ENCODE measurements at places on chromosomes 2 and 18. TPM values are rescaled to one million over a fixed set of nuclear protein-coding genes. Genes with fewer than 3 reads are reported as not detected.

Gene PDE11A
- 0.62 TPM for total RNA-seq

Gene FAM110C
- total RNA-seq: 0.71 TPM

Gene TWIST2
- 13.6 TPM for total RNA-seq

Gene ITGB6
- total RNA-seq: 37.7 TPM

Gene CPSF3
- 35.1 TPM for total RNA-seq

Gene RBFA
- 26.1 TPM for total RNA-seq

Gene RAB17
- total RNA-seq: 0.93 TPM

Gene ARHGEF33
- 0.71 TPM for total RNA-seq

Gene MEIS1
- total RNA-seq: 14.5 TPM

Gene TMEM169
- total RNA-seq: 2.8 TPM

Gene RUFY4
- total RNA-seq: 0.27 TPM

DNA sequence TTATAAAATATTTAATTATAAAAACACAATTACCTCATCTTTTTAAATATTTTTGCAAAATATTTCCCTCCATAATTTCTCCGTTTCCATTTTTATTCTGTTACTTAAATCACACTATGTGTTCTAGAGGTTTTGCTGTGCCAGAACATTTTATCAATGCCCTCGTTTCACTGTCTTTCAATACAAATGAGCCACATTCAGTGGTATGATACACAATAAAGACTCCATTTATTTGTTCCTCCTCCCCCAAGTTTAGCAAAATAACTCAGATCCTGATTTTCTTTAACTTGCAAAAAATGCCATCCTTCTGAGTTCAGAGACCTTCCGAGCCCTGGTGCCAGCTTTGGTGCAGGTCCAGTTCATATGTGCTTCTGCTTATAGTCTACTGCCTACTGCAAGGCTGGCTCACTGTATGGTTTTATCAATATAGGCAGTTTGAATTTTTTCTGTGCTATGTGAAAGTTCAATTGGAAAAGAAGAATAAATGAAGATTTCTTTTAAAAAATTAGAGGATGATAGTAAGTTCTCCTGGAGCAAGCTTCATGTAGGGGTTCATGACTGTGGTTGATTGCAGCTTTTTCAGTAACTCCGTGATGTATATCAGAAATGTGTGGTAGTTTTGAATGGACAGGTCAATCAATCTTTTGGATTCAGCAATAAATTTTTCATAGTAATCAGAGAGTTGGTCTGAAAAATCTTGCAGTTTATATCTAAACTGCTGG lies 42.5 kb downstream of the APOB start:
- DNase-seq: peak; percentile 24

- DNase-seq: no peak
Measured at GRCh38 chr2:196368546-196369225, 197.3 kb upstream of the STK17B start.

DNA sequence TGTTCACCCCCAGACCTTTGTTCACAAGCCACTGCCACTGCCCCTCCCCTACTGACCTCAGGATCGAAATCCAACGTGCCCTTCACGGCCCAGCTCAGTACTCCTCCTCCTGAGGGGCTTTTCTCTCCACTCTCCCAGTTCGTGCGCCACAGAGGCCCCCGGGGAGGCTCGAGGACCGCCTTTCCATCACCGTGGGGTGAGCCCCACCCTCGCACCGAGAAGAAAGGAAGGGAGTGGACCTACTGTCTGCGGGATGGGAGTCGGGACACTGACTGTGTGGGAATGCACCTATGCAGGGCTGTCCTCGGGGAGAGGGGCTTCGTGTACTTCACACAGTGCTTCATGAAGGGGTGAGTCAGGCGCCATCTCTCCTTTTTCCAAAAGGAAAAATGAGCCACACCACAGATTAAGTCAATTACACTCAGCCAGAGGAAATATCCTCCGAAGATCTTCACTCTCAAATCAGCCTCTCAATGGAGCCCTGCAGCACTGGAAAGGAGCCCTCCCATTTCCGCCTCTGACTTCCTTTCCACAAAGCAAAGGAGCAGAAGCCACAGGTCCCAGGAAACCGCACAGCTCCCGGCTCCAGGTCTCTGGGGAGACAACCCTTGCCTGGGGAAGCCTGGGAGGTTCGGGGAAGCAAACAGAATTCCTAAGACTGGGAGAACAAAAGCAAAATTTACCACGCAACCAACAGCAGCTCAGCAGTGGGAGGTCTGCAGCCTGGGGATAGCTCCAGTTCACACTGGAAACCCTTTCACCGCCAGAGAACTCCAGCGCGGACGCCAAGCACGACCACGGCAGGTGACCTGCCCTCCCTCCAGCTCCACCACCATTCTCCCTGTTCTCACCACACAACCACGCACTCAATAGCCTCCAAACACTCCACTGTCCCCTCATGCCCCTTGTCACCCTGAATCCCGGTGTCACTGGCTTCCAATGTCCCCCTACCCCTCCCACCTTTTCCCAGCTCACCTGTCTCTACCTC lies 21.6 kb downstream of the ADCY3 start:
- peak; percentile 30 for DNase-seq

- no peak for DNase-seq
Measured at GRCh38 chr2:84496386-84496785, 19.9 kb upstream of the DNAH6 start.

- no peak for DNase-seq
Measured at GRCh38 chr18:25229920-25230319, 122.0 kb downstream of the ZNF521 start.

DNA sequence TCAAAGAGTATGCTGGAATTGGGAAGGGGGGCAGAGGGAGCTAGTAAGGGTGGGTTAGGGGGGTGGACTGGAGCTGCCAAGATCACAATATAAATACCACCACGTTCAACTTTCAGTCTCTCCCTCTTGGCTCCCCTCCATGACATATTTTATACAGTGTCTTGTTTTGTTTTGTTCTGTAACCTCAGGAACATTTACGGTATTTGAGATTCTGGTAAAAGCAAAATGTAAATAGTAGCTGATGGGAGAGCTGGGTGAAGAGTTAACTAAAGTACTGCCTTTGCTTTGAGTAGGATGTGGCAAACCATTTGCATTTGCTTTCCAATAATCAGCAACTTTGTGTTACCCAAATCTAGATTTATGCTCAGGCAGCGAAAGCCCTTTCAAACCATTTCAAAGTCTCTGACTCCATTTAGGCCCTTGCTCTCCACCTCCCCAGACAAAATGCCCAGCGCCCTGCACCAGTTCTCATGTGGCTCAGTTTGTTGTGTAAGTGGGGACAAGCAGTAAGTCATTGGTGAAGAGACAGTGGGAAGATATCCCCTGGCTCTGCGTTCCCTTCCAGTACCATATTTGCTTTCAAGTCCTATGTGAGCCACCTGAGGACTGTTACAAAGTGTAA lies 17.4 kb downstream of the IRS1 start:
- DNase-seq: peak; percentile 53

- peak; percentile 26 for DNase-seq
Measured at GRCh38 chr2:30475542-30475941, 28.5 kb downstream of the LCLAT1 start.

- DNase-seq: no peak
Measured at GRCh38 chr2:17607379-17607778, 66.9 kb downstream of the VSNL1 start.

DNA sequence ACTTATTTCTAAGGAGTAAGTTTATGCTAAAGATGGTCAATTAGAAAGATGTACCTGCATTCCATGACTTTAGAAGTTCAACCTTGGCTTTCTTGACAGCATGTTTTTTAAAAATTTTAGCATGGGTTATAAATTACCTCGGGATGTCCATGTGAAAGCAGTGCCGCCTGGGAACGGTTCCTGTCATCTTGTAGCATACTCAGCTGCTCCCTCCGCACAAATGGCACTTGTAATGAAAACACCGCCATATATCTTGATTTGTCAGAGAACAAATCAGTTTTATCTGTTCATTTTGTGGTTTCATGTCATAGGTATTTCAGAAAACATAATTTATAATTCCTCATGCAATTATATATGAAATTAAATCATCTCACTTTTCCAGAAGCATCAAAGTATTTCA lies 38.3 kb downstream of the SATB2 start:
- no peak for DNase-seq

DNA sequence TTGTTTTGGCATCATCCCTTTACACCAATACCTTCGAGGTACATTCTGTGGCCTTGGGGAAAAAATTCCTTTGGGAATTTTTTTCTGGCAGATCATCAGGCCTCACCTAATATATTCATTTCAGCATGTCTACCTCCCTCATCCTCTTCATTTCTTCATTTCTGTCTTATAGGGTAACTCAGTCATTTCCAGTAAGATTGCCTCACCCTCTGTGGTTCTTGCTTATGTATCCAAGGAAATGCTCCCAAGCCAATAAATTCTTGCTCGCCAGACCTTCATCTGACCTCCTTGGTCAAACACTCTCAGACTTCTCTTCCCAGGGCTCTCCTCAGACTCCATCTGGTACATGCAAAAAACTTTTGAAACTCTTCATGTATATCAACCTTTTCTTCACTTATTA lies 265.6 kb downstream of the TMX3 start:
- DNase-seq: no peak

GRCh38 chr2:24836706-24837105 lies 43.5 kb downstream of the CENPO start:
- DNase-seq: no peak

GRCh38 chr2:148493822-148494563 lies 150.6 kb upstream of the EPC2 start:
- DNase-seq: no peak

- DNase-seq: peak; percentile 10
Measured at GRCh38 chr2:27441958-27442919, at the start of gene KRTCAP3. Gene KRTCAP3, plus strand, starts transcription at chr2:27442381. Its CDS starts 32 bp downstream, at chr2:27442413.

All from muscle of leg (tissue), 16 donors.